ENCODE measurements at places on chromosomes 2 and 18.

GRCh38 chr2:120819720-120820210 lies 84.1 kb downstream of the GLI2 start:
- no peak for DNase-seq

- DNase-seq, result no peak
Measured at GRCh38 chr2:46337208-46337994, 40.2 kb downstream of the EPAS1 start.

GRCh38 chr2:140584471-140584870 lies 1546.3 kb downstream of the LRP1B start:
- no peak for DNase-seq

DNA sequence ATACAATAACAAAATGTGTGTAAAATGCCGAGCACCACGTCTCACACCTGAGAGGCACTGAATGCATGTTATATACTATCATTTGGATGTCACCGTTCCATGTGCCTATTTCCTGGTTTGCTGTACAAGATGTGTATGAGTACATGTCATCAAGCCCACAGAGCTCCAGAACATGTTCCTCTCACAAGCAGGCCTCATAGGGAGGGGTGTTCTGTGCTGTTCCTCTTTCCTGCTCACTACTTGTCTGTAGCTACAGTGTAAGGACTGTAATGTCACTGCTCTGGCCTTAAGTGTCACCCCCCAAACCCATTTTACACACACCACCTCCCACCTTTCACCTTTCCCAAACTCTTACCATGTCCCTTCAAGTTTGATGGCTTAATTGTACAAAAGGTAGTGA lies 1.8 kb downstream of the AFF3 start:
- DNase-seq, result no peak

GRCh38 chr2:165425556-165425955 lies 43.9 kb upstream of the CSRNP3 start:
- DNase-seq, result no peak

DNA sequence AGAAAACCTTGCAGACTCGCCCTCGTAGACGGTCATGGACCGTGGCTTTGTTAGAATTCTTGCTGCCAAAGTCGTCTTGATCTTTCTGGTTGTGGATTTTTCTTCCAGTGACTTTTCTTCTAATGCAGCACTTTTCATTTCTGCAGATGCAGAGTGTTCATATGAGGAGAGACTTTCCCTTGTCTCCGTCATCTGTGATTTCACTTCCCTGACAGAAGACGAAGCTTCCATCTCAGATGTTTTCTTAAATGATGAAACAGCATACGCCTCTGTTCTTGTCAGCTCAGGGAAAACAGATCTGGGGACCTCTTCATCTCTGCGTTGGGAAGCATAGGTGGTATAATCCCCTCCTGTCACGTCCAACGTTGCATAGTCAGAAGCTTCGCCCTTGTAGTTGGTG lies 50.9 kb downstream of the PLEKHA3 start:
- DNase-seq, result no peak

Measured in frontal cortex (tissue), 4 donors.